ENCODE measurements at places on chromosomes 7 and 10.

- DNase-seq: no peak
Measured at GRCh38 chr7:159096736-159097581, 47.7 kb downstream of the VIPR2 start.

DNA sequence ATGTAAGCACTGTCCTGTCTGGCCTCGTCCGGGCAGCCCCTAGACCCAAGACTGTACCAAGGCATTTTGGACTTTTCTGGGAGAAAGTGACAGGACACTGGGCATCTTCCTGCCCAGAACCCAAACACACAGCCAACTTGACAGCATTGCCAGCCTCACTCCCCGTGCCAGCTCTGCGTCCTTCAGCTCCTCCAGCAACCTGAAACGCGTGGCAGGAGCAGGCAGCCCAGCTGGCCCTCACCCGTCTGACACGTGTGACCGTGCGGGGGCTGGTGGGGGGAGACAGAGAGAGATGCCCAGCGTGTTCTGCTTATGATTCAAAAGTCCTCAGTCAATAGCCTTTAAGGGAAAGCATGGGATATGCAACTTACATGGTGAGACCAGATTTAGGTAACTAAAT lies 50.3 kb upstream of the SLC29A3 start:
- DNase-seq: no peak

- DNase-seq: no peak
Measured at GRCh38 chr10:14527134-14527844, 196.6 kb upstream of the FRMD4A start.

- no peak for DNase-seq
Measured at GRCh38 chr10:80261316-80262030, 28.0 kb downstream of the MAT1A start.

- DNase-seq: no peak
Measured at GRCh38 chr10:128324058-128324827, 198.0 kb upstream of the MKI67 start.

DNA sequence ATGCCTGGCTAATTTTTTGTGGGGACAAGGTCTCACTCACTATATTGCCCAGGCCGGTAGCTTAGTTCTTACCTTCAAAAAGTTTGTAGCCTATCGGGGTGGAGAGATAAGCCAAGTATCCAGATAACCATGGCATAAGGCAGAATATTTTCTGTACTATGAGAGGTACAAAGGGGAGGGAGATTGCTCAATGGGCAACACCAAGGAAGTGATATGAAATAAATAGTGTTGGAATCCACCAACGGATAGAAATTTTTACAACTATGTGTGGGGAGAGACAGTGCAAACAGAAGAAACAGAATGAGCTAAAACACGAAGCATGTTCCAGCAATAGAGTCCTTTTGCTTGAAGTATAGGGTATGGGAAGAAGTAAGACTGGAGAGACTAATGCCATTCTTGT lies 8.1 kb downstream of the SCD start:
- no peak for DNase-seq

DNA sequence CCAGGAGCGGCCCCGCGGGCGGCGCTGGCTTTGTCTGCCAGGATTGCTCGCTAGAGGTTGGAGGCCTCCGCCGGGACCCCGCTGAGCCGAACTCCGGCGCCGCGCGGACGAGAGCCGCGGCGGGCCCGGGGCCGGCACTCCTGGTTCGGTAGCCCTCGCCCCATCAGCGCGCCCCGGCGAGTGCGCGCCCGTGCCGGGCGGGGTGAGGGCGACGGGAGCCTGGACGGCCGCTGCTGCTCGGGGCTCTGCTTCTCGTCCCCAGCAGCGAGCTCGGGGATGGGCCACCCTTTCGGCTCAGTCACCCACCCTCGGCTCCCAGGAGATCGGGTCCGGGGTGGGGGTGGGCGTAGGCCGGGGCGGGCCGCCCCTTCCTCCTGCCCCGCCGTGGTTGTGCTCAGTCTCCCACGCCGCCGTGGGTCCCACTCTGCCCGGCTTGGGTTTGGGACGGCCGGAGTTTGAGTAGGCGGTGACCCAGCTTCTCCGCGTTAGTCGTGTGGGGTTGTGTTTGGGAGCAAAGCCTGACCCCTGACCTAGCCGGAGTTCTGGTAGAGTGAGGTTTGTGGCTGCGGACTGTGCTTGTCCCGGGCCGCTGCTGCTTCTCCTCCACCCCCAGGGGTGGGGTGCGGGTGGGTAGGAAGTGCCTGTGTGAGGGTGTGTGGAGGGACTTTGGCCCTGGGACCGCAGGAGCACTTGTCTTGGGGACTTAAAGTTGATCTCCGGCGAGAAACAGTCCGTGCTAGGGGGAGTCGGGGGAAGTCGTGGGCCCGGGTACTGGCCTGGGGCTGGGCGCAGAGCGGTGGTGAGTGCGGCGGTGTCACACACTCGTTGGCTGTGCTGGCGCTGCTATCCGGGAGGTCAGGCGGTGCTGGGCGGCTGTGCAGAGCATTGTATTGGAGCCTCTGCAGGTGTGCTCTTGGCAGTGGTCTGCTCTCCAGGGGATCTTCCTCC lies 677 bp downstream of the TSPAN14 start:
- no peak for DNase-seq

GRCh38 chr7:77989981-77990566 lies 191.5 kb downstream of the PHTF2 start:
- DNase-seq: no peak

- no peak for DNase-seq
Measured at GRCh38 chr7:30681331-30681797, 892 bp downstream of the CRHR2 start.

DNA sequence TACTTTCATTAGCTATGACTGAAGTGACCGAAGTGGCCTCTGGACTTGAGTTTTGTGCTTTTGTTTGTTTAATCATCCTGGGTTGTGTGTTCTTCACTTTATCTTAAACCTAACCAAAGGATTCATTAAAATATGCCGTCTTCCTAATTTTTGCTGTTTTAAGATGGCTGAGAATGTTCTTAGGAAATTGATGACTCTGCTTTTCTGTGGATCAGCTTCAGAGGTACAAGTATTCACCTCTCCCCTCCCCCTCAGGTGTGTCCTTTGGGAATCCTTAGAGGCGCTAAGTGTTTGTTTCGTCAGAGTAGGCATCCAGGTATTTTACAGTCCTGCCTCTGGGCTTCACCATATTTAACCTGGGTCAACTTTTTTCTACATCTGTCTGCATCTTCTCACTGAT lies 1.1 kb downstream of the CCDC126 start:
- DNase-seq: no peak

GRCh38 chr10:118983263-118983662 lies 46.3 kb upstream of the NANOS1 start:
- DNase-seq: no peak

GRCh38 chr7:85341121-85341520 lies 154.3 kb upstream of the SEMA3D start:
- DNase-seq: no peak

DNA sequence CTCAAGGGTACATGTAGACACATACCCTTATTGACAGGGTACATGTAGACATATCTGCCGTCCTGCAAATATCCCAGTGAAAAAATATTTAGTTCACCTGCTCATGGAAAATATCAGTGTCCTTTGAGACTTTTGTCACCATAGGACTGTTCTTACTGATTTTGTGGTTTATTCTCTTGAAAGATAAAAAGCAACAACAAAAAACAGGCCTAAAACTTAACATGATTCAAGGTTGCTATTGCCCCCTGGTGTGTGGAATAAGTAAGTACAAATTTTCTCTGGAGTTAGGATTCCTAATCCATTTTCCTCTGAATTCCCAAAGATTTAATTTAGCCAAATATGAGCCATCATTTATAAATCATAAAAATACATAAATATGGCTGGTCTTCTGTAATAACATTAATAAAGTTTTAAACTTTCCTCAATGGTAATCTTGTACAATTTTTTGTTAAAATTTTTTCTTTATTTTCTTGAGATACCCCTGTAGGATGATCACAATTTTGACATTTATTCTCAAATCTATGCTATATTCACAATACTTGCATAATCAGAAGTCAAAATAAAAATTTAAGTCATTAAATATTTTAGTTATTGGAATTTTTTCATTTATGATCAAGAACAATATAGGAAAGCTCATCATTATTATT lies 741.4 kb upstream of the POT1 start:
- DNase-seq: no peak

DNA sequence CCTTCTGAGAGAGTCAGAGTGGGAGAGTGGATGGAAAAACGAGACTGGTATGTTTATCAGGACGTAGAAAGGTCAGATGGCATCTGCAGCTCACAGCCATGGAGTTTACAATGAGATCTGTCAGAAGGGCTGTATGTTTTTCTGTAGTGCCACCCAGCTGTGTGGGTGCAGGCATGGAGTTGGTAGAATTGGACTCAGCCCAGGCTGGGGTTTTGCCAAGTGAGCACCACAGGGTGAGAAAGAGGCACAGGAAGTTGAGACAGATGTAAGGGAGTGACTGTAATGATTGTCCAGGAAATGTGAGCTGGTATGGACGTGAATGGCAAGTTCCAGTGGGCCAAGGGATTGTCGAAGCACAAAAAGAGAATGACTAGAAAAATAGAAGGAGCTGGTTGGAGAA lies 9.1 kb upstream of the ZYX start:
- DNase-seq: peak; percentile 36

GRCh38 chr10:131034451-131034850 lies 277.1 kb downstream of the TCERG1L start:
- DNase-seq: no peak

DNA sequence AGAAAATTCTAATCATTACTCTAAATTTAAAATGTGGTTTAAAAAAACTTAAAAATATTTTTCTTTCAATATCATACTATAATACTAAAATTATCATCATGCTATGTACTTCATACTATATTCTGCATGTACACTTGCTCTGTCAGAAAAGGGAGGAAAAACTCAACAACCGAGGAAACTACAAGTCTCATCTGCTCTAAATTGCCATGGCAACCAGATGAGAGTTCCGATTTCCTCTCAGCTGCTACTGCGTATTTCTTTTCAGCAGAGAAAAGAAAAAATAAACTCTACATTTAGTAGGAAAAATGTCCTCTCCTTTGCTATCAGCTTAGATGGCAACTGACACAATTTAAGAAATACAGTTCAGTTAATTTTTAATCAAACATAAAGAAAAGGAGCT lies 178.9 kb downstream of the SRPK2 start:
- DNase-seq: no peak

- no peak for DNase-seq
Measured at GRCh38 chr7:150372271-150373048, 3.8 kb downstream of the REPIN1 start.

DNA sequence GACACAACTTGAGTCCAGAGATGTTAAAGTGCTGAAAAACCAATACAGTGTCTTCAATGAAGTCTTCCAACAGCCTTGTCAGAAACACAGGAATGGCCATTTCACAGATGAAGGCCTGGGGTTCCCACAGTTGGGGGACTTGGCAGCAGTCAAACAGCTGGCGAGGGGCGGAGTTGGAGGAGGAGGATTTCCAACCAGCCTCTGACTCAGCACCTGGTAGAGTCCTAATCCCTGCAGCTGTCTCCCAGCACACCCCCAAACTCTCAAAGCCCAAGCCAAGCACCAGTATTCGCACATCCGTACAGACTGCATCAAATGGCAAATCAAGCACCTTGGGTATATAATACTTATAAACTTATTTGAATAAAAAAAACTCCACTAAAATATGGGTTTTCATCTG lies 28.0 kb downstream of the CTBP2 start:
- no peak for DNase-seq

GRCh38 chr7:134667899-134668298 lies 21.2 kb downstream of the BPGM start:
- DNase-seq: no peak

DNA sequence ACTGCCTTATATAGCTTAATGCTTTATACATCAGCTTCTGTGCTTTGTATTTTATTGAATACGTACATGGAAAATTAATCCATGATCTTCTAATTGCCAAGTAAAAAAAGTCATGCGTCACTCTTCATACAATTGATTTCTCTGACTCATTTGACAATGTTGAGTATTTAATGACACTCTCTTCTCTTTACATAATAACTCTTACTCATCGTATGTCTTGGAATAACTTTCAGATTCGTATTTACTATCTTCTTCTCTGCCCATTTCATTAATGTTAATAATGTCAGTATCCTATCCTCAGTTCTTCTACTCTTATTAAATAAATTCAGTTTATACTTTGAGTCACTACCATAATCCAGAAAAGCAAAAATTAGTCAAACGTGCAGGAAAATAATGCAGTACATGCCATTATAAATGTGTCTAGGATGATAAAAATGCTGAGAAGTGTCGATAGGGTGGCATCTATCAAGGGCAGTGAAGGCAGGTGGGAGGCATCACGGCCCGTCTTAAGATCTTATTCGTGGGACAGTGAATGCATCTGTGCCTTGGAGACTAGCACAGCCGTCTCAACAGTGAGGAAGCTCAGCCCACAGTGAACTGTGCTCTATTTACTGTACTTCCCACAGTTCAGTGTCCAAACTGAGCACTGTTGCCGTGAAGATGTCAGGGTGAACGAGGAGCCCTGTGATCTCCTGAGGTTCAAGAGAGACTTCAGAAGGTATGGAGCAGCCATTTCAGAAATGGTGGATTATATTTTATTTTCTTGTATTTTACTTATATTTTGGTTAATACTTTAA lies 39.8 kb upstream of the AKR1E2 start:
- no peak for DNase-seq

DNA sequence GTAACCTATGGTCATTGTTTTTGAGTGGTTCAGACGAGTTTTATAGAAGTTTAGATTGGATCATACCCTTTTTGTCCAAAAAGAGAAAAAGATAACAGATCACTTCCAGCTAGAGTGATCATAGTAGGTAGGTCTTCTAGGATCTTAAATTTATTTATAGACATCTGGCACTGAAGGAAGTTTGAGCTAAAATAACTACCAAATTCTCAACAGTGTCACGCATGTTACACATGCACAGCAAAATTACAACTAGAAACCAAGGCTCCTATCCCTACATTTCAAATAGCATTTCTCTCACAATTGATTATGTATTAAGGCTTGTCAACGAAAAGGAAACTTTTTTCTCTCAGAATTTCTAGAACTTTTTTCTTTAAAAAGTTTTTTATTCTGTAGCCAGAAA lies 2.3 kb downstream of the CALU start:
- no peak for DNase-seq

- DNase-seq: no peak
Measured at GRCh38 chr10:101690461-101690860, 4.5 kb downstream of the FBXW4 start.

DNA sequence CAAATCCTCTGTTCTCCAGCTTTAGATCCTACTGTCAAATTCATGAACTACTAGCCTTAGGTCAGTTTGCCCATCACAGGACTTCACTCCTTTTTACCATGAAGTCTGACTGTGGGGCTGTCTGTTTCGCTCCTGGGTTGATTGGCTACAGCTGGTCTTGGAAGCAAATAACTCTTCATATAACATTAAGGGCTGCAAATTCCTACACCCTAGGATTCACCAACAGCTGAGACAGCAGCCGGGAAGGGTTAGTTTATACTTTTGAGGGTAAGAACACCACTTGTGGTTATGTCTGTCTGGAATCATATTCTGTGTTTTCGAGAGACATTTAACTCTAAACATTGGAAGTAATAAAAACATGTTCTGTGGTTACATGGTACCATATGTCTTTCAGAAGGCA lies 55.9 kb upstream of the KIAA1217 start:
- no peak for DNase-seq

GRCh38 chr10:105952153-105952552 lies 1212.4 kb downstream of the SORCS1 start:
- no peak for DNase-seq

- no peak for DNase-seq
Measured at GRCh38 chr7:120486164-120486563, 213.2 kb downstream of the KCND2 start.

GRCh38 chr7:135557455-135558336 lies at the start of gene NUP205:
NUP205 (plus strand) TSS chr7:135557917; CDS start chr7:135557945, 28 bp downstream.
- peak; percentile 58 for DNase-seq

Measured in T-helper 9 cell (primary cell).